ENCODE measurements at places on chromosomes 7 and 10.

GRCh38 chr7:138358850-138359341 is 101.2 kb upstream of the TRIM24 start:
- DNase-seq, result no peak

GRCh38 chr10:109898666-109899355 is 24.5 kb downstream of the XPNPEP1 start:
- no peak for DNase-seq

DNA sequence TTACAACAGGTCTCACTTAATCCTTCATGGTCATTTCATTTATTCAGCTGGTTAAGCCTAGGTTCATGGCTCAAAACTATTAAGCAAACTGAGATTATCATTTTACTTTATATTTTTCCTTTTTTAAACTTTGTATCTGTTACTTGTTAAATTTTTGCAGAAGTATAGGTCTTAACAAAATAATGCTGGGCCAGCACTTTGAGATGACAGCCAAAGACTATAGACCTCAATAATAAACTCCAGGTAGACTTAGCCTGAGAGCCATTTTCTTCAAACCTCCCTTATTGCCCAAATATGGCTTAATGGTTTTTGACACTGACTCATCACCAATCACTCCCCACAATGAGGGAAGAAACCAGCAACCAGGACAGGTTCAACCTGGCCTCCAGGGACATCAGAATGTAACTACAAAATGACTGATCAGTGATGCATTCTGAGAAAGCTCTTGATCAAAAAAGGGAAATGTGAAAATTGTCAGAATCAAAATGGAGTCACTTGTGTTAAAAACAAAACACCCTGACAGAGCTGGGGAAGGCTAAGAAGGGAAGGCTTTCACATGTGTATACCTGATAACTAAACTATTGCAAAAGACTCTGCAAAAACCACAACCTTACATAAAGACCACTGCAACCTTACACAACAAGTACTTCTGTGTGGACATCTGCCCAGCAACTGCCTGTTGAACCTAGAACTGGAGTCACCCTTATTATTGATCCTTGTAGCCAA is 2.1 kb upstream of the CCDC126 start:
- no peak for DNase-seq

DNA sequence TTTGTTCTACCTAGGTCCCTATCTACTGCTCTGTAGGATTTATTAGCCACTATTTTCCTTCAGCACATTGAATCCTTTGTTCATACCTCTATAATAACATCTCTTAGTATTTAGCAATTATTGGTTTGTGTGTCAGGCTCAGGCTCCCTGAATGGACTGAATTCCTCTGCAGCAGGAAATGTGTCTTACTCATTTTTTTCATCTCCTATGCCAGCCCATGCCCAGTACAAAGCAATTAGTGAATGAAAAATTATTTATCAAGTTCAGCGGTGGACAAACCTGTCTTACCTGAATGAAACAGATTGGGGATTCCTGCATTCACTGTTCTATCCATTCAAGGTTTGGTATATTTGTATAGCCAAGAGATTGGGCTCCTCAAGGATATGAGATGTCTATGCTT is 53.7 kb downstream of the C1GALT1 start:
- no peak for DNase-seq

- no peak for DNase-seq
Observed at GRCh38 chr7:157832006-157832405, 495.2 kb downstream of the DNAJB6 start.

- DNase-seq, result no peak
Observed at GRCh38 chr10:44042075-44042770, 342.7 kb downstream of the CXCL12 start.
